ENCODE measurements at places on chromosomes 4 and X.

GRCh38 chr4:1061056-1061700, 49.8 kb downstream of the FGFRL1 start:
- DNase-seq = no peak

GRCh38 chrX:68409194-68409593, 24.1 kb downstream of the OPHN1 start:
- DNase-seq = no peak

GRCh38 chr4:138894709-138895108, 120.9 kb upstream of the NOCT start:
- no peak for DNase-seq

GRCh38 chrX:38117485-38117884, 103.2 kb downstream of the SRPX start:
- no peak for DNase-seq

GRCh38 chr4:68960294-68961163, 8.9 kb upstream of the UGT2A3 start:
- DNase-seq = no peak

DNA sequence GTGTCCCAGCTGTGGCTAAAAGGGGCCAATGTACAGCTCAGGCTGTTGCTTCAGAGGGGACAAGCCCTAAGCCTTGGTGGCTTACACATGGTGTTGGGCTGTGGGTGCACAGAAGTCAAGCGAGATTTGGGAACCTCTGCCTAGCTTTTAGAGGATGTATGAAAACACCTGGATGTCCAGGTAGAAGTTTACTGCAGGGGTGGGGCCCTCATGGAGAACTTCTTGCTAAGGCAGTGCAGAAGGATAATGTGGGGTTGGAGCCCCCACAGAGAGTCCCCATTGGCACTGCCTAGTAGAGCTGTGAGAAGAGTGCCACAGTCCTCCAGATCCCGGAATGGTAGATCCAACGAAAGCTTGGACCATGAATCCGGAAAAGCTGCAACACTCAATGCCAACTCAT, 40.5 kb downstream of the UBA6 start:
- no peak for DNase-seq

DNA sequence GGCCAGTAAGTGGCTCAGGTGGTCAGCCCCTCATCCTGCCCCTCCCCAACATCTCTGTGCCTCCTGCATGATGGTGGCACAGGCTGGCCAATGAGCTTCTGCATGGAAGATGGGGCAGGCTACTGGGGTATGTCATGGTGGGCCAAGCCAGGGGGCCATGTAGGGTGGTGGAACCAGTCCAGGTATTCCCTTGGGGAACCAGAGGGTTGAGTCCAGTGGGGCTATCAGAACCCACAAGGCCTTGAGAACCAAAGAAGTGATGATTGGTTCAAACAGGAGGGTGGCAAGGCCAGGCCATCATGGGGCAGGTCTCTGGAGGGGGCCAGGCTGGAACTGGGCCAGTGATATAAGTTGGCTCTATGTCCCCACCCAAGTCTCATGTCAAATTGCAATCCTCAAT, 18.8 kb upstream of the PPP2R2C start:
- DNase-seq = no peak

GRCh38 chr4:20251031-20251795, 492 bp upstream of the SLIT2 start:
- DNase-seq = no peak

Data from immature natural killer cell (primary cell).